ENCODE measurements at places on chromosomes 1 and 21. TPM values are rescaled to one million over a fixed set of nuclear protein-coding genes. Genes with fewer than 3 reads are reported as not detected.

GRCh38 chr1:205375835-205376545, 19.3 kb upstream of the KLHDC8A start:
- H3K27ac ChIP-seq, result no peak overlapping the region
- no peak overlapping the region for H3K4me3 ChIP-seq
- no peaks in the 10 kb centered on the region for H3K36me3 ChIP-seq
- peaks cover 3% of the 10 kb centered on the region for H3K27me3 ChIP-seq
- no peak for DNase-seq

GRCh38 chr21:40905251-40905650, 58.3 kb upstream of the DSCAM start:
- no peaks in the 10 kb centered on the region for H3K27me3 ChIP-seq
- no peaks in the 10 kb centered on the region for H3K4me1 ChIP-seq
- no peaks in the 10 kb centered on the region for H3K36me3 ChIP-seq

GRCh38 chr1:224180783-224181452, 2.1 kb upstream of the DEGS1 start:
- H3K27me3 ChIP-seq, result no peaks in the 10 kb centered on the region
- DNase-seq, result no peak
- no peak overlapping the region for H3K27ac ChIP-seq
- H3K4me1 ChIP-seq, result peaks cover 14% of the 10 kb centered on the region
- no peaks in the 10 kb centered on the region for H3K36me3 ChIP-seq

DNA sequence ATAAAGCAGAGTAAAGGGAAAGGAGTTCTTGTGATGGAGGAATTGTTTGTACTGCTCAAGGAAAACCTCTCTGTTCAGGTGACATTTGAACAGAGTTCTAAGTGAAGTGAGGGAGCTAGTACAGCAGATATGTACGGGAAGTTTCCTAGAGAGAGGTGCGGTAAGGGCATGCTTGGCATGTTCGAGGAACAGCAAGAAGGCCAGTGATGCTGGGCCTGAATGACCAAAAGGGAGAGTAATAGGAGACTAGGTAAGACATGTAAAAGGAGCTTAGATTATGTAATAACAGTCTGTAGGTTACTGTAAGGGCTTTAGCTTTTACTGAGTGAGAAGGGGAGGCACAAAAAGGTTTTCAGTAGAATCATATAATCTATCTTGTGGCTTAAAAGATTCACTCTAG, 63.9 kb downstream of the PIK3R3 start:
- no peak for DNase-seq
- no peak overlapping the region for H3K27ac ChIP-seq
- H3K4me1 ChIP-seq, result no peaks in the 10 kb centered on the region
- no peaks in the 10 kb centered on the region for H3K27me3 ChIP-seq

- H3K27me3 ChIP-seq, result no peaks in the 10 kb centered on the region
- no peak for DNase-seq
- H3K4me1 ChIP-seq, result peaks cover 8% of the 10 kb centered on the region
- H3K4me3 ChIP-seq, result no peak overlapping the region
- no peaks in the 10 kb centered on the region for H3K36me3 ChIP-seq
Observed at GRCh38 chr1:42033629-42034028, 114.9 kb upstream of the HIVEP3 start.

GRCh38 chr1:221308534-221309511, 429.6 kb downstream of the HLX start:
- no peak for DNase-seq
- no peak overlapping the region for H3K4me3 ChIP-seq
- H3K36me3 ChIP-seq, result no peaks in the 10 kb centered on the region
- H3K4me1 ChIP-seq, result no peaks in the 10 kb centered on the region
- no peak overlapping the region for H3K27ac ChIP-seq
- no peaks in the 10 kb centered on the region for H3K27me3 ChIP-seq

GRCh38 chr1:30415171-30415940, 308.0 kb downstream of the MATN1 start:
- DNase-seq, result no peak
- no peak overlapping the region for H3K27ac ChIP-seq
- no peaks in the 10 kb centered on the region for H3K36me3 ChIP-seq
- no peaks in the 10 kb centered on the region for H3K4me1 ChIP-seq
- H3K27me3 ChIP-seq, result no peaks in the 10 kb centered on the region
- no peak overlapping the region for H3K4me3 ChIP-seq

The SLAMF6 gene
- 28.3 TPM for polyA plus RNA-seq

The ATP5PO gene
- polyA plus RNA-seq, result 662 TPM

The TRMT1L gene
- polyA plus RNA-seq, result 27.8 TPM

The GRIK3 gene
- not detected for polyA plus RNA-seq

Data from GM12878 (cell line).